ENCODE measurements at places on chromosomes 2 and 18. TPM values are rescaled to one million over a fixed set of nuclear protein-coding genes. Genes with fewer than 3 reads are reported as not detected.
A peak's percentile ranks its signal among the peaks of the same experiment; 100 is the strongest.

DNA sequence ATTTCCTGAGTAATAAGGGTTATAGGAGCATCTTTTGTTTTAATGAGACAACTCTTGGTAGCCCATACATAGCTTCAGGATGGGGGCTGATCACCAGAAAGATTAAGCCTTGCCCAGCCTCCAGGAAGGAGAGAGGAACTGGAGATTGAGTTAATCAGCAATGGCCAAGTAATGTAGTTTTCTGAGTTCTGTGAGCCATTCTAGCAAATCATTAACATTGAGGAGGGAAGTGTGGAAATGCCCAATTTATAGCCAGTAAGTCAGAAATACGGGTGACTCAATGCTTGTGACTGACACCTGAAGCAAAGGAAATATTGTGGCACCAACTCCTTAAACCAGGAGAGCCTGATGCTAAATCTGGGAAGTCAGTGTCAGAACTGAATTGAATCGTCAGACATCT lies 205.1 kb upstream of the SRD5A2 start:
- DNase-seq: no peak

GRCh38 chr2:21317131-21317530 lies 193.4 kb downstream of the TDRD15 start:
- no peak for DNase-seq

- no peak for DNase-seq
Measured at GRCh38 chr2:63628403-63628942, 39.7 kb downstream of the MDH1 start.

DNA sequence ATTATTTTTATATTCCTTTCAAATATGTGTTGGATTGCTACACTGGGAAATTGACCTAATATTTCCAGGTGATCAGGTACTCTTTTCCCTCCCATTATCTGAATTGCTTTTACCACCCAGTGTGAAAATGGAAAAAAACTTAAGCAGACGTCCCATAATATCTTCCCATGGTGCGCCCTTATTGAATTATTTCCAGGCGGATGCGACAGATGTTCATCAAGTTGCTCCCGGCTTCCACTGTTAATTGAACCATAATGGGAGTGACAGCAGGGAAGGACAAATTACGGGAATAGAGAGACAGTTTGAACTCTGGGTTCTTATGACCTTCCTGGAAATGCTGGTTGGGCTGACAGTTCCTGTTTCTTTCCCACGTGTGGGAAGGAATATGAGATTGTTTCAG lies 93.3 kb downstream of the THSD7B start:
- no peak for DNase-seq

- DNase-seq: no peak
Measured at GRCh38 chr2:196783431-196784094, 15.9 kb downstream of the GTF3C3 start.

GRCh38 chr2:24857746-24858145 lies 62.3 kb downstream of the ADCY3 start:
- DNase-seq: no peak

DNA sequence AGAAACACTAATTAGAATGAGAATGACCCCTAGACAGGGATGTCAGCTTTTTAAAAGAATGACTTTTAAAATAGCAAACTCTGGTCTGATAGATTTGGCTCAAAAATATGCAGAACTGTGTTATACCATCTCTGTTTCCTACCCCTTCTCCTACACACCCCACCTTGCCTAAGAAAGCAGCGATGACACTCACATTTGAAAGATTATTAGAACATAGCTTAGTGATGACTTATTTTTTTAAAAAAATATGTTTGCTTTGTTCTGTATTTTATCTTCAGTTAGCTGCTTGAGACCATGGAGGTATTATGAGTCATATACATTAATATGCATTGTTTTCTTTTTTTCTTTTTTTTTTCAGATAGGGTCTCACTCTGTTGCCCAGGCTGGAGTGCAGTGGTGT lies 176.7 kb upstream of the TPO start:
- no peak for DNase-seq

DNA sequence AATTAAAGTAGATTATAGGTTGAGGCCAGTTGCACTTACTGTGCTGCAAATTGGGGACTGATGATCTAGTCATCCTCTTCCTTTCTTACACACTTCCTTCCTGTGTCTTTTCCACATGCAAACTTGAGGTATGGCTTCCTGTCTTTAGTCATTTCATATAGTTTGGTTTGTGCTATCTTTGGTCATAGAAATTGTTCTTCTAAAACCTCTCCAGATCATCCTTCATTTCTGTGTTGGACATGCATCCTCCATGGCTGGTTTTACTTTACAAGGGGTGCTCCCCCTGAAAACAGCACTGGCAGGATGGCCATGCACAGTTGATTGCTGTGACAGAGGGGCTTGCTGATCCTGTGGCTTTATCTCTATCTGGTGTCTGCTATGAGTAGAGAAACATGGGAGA lies 36.5 kb downstream of the MGAT5 start:
- no peak for DNase-seq

The NPAS2 gene
- total RNA-seq: 56.9 TPM

- no peak for DNase-seq
Measured at GRCh38 chr2:8076448-8077342, 605.2 kb upstream of the ID2 start.

The TSPYL6 gene
- not detected for total RNA-seq

The HOXD3 gene
- 10.9 TPM for total RNA-seq

The ENOSF1 gene
- total RNA-seq: 38.1 TPM

DNA sequence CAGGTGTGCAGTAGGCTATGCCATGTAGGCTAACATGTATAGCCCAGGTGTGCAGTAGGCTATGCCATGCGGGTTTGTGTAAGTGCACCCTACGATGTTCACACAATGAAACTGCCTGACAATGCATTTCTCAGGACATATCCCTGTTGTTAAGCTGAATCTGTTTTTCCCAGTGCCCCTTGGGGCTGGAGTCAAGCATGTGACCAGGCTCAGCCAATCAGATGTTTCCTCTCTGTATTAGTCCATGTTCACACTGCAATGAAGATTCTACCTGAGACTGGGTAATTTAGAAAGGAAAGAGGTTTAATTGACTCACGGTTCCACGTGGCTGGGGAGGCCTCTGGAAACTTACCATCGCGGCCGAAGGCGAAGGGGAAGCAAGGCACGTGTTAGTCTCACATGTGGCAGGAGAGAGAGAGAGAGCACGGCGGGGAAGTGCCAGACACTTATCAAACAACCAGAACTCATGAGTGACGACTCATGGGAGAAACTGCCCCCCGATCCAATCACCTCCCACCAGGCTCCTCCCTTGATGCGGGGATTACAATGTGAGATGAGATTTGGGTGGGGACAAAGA lies 24.2 kb downstream of the ITM2C start:
- DNase-seq: peak; percentile 76

The DLGAP1 gene
- 0.05 TPM for total RNA-seq

The KHK gene
- 7.8 TPM for total RNA-seq

DNA sequence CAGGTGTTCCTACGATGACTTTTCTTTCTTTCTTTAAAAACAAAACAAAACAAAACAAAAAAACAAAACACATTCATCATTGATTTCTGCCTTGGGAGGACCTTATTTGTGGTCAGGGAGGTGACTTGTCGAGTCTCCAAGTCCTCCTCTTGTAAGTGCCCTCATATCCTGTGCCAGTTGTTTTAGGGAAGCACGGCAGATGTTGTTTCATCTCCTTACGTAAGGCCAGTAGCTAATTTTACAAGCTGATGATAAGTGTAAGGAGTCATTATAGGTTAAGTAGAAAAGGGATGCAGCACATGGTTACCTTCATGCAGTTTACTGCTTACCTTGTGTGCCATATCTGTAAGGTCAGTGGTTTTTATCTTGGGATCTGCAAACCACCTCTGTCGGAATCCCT lies 52.2 kb downstream of the MRPS9 start:
- DNase-seq: no peak

DNA sequence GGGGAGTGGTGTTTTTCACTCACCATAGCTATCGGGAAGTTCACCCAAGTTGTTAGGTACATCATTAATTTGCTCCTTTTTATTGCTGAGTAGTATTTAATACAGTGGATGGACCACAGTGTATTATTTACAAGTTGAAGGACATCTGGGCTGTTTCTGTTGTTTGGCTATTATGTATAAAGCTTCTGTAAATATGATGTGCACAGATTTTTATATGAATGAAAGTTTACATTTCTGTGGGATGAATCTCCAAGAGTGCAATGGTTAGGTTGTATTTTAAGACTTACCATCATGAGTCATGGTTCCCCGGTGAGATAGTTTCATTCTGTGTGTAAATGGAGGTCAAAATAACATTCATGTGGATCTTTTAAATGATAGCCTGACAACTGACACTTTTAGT lies 337.4 kb downstream of the PTPRM start:
- DNase-seq: no peak

DNA sequence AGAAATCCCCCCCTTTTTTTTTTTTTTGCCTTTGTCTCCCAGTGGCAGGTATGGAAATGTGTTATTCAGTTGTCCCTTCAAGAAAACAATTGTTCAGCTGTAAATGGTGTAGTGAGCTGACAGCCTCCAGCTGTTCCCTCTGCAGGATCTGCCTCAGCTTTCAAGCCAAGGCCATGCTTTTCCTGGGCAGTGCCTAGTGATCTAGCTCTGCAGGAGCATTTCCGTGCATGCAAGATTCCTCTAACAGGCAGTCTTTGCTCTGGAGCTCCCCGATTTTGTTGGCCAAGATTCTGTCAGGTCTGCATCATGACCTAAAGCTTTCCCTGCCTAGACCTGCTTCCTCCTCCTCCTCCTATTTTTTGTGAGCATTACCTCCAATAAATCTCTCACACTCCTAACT lies 300.7 kb upstream of the UBE2E3 start:
- no peak for DNase-seq

- DNase-seq: no peak
Measured at GRCh38 chr2:143548032-143548431, 418.8 kb downstream of the ARHGAP15 start.

- no peak for DNase-seq
Measured at GRCh38 chr18:61892683-61893308, at the start of gene RNF152. RNF152 (minus strand) TSS chr18:61893007; CDS start chr18:61816463, 76,544 bp downstream.

DNA sequence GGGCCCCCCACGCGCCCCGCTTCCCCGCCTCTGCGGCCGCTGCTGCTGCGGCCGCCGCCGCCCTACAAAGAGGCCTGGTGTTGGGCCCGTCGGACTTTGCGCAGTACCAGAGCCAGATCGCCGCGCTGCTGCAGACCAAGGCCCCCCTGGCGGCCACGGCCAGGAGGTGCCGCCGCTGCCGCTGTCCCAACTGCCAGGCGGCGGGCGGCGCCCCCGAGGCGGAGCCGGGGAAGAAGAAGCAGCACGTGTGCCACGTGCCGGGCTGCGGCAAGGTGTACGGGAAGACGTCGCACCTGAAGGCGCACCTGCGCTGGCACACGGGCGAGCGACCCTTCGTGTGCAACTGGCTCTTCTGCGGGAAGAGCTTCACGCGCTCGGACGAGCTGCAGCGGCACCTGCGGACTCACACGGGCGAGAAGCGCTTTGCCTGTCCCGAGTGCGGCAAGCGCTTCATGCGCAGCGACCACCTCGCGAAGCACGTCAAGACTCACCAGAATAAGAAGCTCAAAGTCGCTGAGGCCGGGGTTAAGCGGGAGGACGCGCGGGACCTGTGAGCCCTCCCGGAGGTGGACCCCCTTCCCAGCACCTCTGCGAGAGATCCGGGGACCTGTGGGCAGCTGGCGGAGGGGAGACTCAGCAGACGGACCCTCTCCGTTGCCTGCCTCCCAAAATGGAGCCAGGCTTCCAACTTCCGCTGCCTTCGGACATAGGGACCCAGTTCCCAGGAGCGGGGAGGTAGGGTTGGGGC lies 1.9 kb downstream of the SP5 start:
- peak; percentile 83 for DNase-seq

DNA sequence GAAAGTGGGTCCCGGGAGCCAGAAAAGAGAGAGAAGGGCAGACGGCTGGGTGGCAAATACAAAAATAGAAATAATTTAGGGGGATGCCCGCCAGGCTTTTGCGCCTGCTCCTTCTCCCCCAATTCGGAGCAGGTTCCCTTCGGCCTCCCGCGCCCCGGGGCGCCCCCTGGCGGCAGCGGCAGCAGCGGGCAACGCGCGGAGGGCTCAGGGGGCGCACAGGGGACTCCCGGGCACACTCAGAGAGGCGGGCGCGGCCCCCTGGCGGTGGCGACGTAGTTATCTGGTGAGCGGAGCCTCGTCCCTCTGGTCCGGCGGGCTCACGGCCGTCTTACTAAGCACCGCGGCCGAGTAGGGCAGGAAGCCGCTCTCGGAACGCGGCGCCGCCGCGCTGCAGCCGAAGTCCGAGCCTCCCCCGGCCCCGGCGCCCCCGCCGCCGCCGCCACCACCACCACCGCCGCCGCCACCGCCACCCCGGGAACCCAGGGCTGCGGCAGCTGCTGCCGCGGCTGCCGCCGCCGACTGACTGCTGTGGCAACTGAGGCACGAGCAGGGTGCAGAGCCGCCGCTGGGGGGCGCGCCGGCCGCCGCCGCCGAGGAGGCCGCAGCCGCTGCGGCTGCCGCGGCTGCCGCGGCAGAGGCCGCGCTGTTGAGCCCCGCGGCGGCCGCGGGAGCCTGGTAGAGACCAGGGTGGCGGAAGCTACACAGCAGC lies 3.8 kb downstream of the EVX2 start:
- DNase-seq: no peak

The LAMA1 gene
- total RNA-seq: 1.8 TPM

The PRKAG3 gene
- not detected for total RNA-seq

DNA sequence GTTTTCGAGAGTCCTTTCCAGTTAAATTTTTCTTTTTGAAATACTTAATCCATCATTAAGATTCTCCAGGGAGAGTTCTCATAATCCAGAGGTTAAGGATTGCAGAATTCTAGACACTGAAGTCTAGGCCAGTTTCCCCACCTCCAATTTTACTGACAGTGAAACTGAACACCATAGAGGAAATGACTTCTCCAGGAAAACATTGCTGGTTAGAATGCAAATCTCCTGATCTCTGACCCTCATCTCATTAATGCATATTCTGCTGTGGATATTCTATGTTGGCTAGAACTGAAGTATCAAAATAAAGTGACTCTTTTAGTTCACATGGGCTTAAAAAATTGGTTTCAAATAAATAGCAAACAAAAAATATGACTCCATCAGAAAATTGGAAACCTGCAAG lies 105.8 kb upstream of the UGP2 start:
- DNase-seq: no peak

The RNF144A gene
- total RNA-seq: 9.4 TPM

All from posterior vena cava (tissue), 2 donors.